ENCODE measurements at places on chromosomes 11 and 22.

DNA sequence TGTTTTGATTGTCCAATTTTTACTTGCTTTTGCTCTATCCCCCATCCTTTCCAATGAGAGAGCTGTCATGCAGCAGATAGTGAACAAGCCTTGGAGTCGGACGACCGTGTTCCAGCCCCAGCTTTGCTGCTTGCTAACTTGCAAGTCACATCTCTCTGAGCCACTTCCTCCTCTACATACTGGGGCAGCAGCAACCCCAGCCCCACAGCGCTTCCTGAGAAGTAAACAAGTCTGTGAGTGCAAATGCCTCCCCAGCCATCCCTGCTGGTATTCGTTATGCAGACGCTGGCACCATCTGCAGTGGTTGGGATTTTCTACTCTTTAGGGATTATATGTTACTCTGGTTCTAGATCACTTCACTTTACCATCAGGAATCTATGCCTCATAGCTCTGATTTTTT is 35.0 kb downstream of the TPBGL start:
- DNase-seq, result peak; percentile 75

DNA sequence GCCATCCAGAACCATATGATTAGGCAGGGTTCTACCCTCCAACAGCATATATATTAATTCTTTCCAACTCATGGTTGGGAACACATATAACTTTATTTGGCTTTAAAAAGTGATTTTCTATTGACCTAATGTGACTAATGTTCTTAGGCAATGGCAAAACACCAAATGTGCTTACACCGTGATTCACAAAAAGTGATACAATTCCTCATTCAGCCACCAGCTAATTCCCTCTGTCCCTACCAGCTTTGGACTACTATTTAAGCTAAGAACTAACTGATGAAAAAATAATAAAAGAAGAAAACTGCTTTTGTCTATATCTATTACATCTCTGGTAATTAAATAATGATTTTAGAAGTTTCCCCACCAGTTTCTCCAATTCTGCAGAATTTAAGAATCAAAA is 4.7 kb downstream of the CTSC start:
- DNase-seq, result no peak

GRCh38 chr22:22155146-22155545 is 89.4 kb upstream of the VPREB1 start:
- no peak for DNase-seq

DNA sequence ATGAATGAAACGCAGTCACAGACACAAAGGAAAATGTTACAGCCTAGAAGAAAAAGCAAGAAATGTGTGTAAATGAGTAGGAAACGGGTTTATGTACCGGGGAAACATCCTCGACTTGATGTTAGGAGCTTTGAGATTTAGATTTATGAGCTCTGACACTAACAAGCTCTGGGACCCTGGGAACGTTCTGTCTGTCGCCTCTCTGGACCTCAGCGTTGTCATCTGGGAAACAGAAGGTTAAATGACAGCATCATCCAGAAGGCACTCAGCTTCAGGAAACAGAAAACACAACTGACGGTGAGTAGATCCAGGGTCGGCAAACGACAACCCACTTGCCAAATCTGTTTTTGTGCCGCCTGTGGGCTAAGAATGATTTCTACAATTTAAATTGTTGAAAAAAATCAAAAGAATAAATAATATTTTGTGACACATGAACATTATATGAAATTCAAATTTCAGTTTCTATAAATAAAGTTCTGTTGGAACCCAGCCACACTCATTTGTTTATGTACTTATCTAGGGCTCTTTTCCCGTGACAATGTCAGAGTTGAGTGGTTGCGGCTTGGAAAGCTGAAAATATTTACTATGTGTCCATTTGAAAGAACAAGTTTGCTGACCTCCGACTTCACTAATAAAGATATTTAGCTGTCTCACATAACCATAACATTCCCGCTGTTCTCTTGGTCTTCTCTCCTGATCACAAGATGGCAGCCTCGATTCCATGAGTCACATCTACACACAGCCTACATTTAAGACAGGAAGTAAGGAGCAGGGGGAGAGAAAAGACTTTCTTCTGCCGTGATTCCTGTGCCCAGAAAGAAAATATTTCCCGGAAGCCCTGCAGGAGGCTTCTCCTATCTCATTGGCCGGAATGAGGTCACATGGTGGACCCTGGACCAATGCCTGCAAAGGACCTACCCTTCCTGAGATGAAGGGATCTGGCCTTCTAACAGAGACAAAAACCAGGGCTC is 47.1 kb upstream of the SYT13 start:
- no peak for DNase-seq

- no peak for DNase-seq
These were observed 74.6 kb downstream of the TENM4 start for GRCh38 chr11:79366218-79366617.

- DNase-seq, result no peak
These were observed 44.5 kb downstream of the NECTIN1 start for GRCh38 chr11:119684361-119685110.

DNA sequence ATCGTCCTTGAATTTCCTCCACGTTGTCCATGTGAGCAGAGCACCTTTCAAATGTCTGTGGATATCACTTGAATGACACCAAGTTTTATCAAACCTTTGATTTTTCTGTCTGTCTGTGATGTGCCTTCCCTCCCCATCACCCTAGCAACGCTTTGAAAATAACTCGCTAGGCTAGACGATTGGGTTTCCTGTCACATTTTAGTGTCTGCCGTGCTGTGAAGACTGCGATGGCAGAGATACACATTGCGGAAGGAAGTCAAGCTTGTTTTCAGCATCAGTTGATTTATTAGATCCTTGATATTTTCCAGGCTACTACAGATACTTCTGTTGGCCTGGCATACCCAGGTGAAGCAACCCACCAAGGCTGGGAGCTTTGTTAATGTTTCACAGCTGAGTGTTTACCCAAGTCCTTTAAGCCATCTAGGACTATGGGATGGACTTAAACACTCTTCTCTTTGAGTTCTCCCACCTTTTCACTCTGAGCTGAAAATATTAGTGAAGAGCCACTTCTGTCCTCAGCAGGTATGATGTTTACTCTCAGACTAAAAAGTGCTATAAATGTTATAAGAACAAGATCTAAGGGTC is 93.6 kb upstream of the CD44 start:
- DNase-seq, result peak; percentile 94

- DNase-seq, result no peak
These were observed 11.0 kb upstream of the NECTIN1 start for GRCh38 chr11:119739975-119740374.

DNA sequence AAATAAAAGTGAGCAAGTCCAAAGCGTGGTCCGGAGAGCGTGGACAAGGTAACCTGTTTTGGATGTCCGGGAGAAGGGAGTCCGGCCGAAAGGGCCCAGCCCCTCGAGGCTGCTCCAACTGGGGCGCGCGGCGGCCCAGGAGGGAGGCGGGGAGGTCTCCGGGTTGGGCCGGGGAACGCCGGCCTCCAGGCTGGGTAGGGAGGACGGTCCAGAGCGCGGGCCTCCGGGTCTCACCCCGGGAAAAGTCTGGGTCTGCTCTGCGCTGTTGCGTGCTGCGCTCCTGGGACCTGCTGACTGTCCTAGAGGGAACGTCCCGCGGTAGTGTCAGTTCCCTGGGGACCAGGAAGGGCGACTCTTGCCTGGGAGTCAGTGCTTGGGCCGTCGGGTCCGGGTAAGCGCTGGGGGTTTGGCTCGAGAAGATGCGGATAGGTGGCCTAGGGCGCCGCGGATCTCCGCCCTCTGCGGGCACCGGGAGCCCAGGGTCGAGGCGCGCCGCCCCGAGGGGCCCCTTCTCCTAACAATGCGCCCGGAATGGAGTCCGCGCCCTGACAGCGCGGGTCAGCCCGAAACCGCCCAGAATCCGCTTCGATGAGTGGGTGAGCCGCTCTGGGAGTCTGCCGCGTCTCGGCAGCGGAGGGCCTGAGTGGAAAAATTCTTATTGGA is 988 bp upstream of the FLI1 start:
- DNase-seq, result peak; percentile 31

DNA sequence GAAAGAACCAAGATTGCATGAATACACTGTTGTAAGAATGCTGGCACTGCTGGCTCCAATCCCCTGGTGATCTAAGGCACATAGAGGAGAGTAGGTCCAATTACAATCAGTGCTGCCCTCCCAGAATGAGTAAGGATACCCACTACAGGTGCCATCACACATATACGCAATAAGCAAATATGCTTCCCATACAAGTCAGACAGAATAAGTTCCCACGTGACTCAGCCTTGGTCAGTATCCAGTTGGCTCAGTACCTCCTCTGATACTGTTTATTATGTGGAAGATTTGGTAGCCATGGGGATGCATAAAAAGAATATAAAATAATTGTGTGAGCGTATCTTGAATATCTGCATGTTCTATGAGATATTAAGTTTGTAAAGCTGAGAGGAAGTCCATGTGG is 8.9 kb upstream of the OR2D3 start:
- no peak for DNase-seq

- DNase-seq, result no peak
These were observed 443.5 kb downstream of the AASDHPPT start for GRCh38 chr11:106520920-106521319.

DNA sequence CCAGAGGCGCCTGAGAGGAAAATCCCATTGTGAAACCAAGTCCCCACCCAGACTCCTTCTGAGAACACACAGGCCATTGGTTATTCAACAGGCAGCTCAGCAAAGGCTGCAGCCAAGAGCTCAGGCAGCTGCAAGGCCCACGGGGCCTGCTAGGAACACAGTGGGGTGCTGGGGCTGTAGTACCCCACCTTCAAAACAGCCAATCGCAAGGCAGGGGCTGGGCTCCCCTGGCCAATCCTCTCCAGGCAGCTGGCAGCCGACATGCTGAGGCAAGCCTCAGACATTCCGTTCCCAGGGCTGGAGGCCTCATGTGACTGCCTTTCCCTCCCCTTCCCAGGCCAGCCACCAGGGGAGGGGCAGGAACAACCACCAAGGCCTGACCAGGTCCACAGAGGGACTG is 6.6 kb downstream of the PRODH start:
- no peak for DNase-seq

DNA sequence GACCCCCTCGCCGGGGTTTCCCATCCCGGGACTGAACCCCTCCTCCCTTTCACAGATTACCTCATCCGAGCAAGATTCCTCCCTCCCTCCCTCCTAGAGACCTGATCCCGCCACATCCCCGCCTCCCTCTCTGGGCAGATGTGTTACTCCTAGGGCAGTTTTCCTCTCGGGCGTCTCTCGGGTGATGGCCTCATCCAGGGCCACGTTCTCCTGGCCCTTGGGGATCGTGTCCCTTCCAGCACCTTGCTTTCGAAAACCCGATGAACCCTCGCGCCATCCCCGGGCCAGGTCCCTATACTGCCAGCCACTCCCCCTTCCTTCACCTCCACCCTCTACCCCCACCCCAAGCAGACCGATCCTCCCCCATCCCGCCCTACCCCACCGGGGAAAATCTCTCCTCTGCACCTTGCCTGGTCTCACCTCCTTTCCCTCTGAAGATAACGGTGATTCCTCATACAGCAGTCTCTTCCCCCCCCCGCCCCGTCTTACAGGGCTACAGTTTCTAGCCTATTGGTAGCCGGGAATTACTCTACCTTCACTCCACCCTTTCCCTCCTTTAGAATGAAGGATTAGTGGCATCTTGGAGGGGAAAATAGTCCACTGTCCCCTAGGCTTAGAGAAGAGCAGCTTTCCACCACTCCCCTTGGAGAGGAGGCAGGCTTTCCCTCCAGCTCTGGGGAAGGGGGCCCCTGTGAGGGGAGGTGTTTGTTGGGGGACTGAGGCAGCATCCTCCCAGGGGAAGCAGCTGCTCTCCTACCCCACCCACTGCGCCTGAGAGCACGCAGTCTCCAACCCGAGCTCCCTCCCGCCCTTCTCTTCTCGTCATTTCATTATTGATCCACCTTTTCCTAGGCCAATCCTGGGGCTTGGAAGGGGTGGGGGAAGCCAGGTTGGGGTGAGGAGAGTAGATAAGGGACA is 1.2 kb downstream of the KMT2A start:
- peak; percentile 38 for DNase-seq

DNA sequence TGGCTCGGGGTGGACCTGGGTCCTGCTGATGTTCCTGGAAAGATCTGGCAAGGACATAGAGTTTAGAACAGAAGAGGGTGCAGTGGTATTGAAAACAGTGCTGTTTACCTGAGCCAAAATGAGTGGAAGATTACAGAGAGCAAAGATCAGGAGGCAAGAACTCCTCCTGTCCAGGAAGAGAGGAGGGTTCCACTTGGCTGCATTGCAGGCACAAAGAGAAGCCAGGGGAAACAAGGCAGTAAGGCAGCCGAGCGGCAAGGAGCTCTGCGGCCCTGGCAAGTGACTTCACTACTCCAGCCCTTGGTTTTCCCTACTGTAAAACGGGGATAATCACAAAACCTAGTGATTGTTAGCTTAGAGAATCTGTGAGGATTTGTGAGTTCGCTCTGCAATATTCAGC is 3.7 kb upstream of the PACSIN2 start:
- DNase-seq, result no peak

DNA sequence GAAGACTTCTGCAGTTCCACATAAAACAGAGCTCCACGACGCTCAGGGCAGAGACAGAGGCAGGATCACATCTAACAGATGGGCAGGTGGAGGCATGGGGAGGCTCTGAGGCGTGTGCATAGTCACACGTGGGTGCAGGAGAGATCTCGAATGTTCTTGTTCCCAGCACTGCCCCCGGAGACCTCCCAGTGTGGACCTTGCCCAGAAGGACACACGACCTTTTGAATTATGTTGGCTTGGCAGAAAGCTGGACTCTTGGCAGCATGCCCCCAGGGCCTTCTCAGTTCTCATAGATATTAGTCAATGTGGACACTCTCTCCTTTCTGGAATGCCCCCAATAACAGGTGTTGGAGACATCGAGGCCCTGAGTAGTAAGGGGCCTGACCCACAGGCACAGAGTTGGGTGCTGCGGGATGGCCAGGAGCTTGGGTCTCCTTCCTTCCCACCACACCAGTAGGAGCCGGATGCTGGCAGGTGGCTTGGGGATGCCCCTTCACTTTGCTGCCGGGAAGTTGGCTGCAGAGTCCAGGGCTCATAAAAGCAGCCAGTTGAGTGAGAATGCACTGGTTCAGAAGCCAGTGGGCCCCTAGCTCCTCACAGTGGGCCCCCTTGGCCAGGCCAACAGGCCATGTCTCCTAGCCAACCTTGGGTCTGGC is 12.1 kb downstream of the MYEOV start:
- DNase-seq, result no peak

DNA sequence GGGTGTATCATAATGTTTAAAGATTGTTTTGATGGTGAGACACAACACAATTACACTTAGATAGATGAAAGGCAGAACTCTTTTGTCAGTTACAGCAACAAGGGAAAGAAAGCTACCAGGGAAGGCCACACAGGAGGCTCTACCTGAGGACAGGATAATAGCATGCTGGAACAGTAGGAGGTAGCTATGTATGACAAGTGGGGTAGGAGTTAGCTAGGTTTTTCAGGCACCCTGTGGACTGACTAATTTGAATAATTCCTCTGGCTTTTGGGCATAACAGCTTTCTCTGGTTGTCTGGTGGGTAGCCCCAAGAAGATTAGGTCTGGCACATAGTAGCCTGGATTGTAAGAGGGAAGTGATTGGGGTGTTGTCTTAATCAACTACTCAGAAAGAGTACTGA is 475.4 kb upstream of the CHORDC1 start:
- no peak for DNase-seq

- DNase-seq, result no peak
These were observed 244.5 kb upstream of the POU2AF2 start for GRCh38 chr11:111001081-111001430.

GRCh38 chr22:44828193-44828592 is 75.8 kb downstream of the ARHGAP8 start:
- no peak for DNase-seq
